Fibroblast of skin of abdomen (primary cell): ENCODE measurements at places on chromosomes 5 and 9.

DNA sequence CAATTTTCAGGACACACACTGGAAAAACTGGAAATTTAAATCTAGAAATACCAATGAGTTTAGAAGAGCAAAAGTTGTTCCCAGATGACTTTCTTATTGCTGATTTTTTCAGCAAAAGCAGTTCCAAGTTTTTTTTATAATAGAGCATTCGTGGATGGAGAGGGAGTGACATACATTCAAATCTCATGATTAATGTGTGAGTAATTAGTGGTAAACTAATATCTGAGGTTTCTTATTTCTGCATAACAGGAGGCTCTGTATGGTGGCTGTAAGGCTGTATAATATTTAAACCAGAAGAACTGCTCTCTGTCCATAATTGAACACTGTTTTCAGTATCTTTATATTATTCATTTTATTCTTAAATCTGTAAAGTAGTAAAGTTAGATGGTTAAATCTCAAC lies 25.8 kb downstream of the LYSMD3 start:
- DNase-seq = peak; percentile 22

DNA sequence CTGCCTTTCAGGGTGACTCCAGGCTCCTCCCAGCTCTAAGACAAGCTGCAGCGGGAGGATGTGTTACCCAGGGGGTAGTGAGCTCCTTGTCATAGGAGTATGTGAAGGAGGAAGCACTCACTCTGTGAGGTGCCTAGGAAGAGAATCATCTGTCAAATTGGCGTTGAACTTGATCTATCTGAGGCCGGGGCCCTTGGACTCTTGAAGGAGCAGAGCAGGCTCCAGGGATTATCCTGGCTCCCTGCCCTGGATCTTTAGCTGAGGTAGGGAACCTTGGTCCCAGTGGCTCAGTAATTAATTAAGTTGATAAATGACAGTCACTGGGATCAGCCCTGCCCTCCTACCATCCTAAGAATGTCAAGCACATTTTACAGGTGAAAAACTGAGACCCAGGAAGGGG lies 15.5 kb downstream of the ADGRD2 start:
- no peak for DNase-seq

DNA sequence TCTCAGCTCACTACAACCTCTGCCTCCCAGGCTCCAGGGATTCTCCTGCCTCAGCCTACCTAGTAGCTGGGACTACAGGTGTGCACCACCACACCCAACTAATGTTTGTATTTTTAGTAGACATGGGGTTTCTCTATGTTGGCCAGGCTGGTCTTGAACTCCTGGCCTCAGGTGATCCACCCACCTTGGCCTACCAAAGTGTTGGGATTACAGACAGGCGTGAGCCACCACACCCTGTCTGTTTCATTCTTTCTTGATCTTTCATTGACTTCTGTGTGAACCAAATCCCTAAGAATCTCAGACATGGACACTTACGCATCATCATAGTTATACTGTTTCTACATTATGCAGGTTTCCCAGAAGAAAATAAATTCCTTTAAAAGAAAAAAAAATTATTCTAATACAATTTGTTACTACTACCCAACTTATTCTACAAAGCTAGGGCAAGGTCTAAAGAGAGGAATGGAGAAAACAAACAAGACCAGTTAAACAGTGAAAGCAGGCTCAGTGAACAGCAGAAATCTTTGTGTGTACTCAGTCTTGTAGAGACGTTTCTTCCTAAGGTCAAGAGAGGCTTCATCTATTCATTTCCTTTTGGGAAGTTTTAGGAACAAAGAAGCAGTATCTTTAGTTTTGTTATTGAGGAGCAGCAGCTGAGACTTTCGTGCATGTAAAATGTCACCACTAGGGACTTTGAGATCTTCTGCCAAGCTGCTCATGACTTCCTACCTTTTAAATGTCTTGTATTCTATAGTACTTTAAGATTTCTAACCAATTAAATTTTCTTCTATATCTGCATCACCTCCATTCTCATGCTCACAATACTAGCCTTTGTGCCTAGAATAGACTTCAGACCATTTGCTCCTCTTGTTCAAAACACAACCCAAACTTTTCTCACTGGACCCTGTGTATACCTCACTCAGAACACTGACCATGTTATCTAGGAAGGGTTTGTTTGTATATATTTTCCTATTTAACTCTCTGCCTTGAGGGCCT lies 5.6 kb upstream of the HMGCR start:
- DNase-seq = no peak

DNA sequence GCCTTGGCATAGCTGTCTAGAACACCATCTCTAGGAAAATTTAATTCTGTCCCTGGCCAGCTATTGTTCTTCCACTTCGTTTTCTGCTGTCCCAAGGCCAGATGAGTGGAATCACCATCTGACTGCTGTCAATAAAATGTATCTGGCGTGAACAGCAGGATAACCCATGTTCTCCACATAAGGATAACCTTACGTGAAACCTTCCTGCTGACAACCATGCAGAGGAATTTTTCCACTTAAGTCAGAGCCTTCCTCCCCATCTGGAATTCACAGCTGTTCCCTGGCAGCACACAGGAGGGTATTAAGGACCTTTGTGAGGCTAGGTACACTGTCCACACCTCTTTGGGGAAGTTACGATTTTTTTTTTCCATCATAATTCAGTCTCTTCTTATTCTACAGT lies 28.6 kb downstream of the RNF44 start:
- peak; percentile 14 for DNase-seq

- DNase-seq = peak; percentile 53
Observed at GRCh38 chr9:105359892-105360291, 87.9 kb upstream of the FSD1L start.

DNA sequence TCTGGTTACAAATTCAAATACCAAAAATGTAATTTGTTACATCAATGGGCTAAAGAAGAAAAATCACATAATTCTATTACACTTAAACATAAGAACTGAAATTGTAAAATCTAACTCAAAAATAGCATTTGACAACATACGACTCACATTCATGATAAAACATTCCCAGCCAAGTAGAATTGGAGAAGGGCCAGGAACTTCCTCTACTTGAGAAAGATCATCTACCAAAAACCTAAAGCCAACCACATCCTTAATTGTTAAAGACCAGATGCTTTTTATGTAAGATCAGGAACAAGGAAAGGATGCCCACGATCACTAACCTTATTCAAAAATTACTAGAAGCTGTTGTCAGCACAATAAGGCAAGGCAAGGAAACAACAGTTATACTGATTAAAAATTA lies 1819.8 kb upstream of the C9orf72 start:
- peak; percentile 29 for DNase-seq

- peak; percentile 46 for DNase-seq
Observed at GRCh38 chr5:154278908-154279307, 88.4 kb downstream of the GALNT10 start.

- no peak for DNase-seq
Observed at GRCh38 chr5:78755822-78756429, 107.4 kb upstream of the LHFPL2 start.

DNA sequence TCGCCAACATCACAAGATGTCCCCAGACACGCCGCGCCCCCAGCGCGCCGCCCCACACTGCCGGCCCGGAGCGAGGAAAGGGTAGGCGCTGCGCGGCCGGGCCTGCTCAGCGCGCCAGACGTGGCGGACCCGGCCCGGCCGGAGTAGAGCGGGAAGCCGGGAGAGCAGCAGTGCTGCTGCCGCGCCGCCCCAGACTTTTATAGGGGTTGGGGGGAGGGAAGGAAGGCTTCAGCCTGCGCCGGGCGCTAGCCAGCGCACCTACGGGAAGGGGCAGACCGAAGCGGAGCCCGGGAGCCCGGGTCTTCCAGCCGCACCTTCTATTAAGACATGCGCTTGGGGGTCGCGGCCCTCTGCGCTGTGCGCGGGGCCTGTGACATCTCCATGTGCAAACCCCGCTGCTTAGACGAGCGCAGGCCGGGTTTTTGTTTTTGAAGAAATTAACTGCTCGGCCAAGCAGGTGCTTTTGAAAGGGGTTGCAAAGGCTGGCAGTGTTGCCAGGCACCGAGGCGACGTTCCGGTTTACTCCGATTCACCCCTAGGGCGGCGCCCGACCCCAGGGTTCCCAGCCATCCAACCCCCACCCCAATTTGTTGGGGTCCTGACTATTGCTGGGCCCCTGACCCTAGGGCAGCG lies 353 bp upstream of the PAX5 start:
- DNase-seq = no peak

GRCh38 chr9:6611865-6612264 lies 33.7 kb downstream of the GLDC start:
- DNase-seq = no peak

DNA sequence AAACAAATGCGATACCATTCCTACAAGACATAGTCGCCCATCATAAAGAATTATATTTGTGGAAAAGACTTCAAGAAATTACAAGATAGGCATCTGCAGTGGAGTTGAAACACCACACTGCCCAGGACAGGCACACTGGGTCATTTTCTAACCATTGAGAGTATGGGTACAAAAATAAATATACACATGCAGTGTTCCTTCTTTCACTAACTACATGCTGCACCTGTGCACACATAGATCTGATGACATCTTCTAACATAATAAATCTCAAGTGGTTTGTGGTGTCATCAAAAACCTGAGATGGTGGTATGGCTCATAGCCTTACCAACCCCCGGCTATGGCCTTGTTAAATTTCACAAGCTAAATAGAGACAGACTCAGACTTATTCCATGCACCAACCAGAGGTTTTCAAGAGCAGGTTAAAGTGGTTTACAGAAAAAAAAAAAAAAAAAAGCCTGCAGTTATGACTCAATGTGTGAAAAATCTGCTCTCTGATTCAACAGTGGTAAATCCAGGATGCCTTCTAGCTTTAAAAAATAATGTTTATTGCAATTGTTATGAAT lies 12.4 kb upstream of the NFIB start:
- DNase-seq = peak; percentile 61

- DNase-seq = no peak
Observed at GRCh38 chr5:9895302-9895645, 265.1 kb upstream of the TAS2R1 start.

DNA sequence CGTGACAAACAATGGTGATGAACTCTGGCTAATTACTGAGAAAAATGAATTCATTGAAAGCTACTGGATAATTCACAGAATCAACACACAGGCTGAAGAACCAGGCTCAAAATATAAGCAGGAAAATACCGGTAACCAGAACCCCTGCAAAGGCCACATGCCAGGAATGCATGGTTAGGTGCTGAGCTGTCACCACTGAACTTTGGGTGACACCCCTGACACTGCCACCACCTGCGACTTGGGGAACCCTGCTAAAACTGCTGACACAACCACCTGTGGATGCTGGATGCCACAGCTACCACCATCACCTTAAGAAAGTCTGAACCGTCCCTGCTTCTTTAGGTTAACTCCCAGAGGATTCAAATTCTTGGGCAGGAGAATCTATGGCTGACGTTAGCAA lies 72.0 kb upstream of the NR4A3 start:
- DNase-seq = peak; percentile 8

- DNase-seq = no peak
Observed at GRCh38 chr9:108083796-108084352, 594.3 kb upstream of the KLF4 start.

GRCh38 chr9:15882328-15882727 lies 329.5 kb downstream of the CCDC171 start:
- DNase-seq = no peak

DNA sequence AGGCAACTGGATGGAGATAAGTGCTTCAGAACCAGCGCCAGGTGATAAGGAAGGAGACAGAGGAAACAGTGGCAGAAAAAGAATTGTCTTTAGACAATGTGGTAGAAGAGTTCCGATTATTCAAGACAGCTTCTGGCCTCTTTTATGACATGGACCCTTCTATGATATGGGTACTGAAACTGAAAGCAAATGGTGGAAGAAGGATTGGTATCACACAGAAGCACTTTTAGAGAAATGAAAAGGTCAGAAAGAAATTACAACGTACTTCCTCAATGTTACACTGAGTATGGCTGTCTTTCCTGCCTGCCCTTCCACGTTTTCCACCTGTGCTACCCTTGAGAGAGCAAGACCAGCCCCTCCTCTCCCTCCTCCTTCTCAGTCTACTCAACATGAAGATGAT lies 959.3 kb downstream of the DNAH5 start:
- DNase-seq = no peak

- DNase-seq = no peak
Observed at GRCh38 chr9:124880501-124880900, 18.6 kb downstream of the ARPC5L start.
